H1 (cell line): ENCODE measurements at places on chromosomes 12 and 14.

DNA sequence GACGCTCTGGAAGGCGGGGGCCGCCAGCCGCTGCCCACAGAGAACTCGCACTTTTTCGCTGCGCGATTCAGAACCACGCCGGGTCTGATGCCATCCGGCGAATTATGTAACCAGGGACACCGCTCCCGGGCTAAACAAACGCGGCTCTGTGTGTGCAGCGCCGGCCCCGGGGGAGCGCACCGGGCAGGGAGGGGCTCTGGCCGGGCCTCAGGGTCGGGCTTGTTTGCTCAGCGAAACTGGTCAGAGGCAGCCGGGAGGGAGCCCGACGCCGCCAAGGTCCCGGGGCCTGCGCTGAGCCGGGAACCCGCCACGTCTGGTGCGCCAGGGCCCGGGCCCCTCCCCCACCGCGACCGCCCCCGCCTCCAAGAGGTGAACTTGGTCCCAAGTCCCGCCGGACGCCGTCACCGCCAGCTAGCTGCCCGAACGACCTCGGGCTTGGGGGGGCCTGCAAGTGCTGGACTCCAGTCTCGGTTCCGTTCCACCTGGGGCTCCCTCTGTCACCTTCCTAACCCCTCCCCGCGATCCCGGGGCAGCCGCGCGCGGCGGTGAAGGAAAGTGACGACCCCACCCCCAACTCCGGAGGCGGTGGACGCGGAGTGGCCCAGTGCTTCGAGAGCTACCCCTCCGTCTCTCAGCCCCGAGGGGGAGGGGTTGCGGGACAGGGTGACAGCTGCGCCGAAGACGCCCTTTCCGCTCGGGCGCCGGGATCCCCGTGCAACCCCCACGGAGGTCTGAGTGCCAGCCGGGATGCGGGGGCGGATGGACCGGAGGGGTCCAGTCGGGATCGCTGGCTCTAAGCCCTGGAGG, 848 bp downstream of the CTDSP2 start:
- no peak for DNase-seq

GRCh38 chr12:94803939-94804338, 153.6 kb upstream of the TMCC3 start:
- no peak for DNase-seq

DNA sequence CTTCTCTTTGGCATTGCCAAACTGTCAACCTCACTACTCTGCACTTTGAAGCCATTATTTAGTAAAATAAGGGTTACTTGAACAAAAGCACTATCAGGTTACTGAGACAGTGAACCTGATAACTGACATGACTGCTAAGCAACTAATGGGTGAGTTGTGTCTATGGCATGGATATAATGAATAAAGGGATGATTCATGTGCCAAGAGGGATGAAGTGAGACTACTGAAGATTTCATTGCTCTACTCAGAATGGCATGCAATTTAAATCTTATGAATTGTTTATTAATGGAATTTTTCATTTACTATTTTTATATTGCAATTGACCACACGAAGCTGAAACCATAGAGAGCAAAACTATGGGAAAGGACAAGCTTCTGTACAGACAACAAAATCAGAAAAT, 74.4 kb downstream of the CEP128 start:
- no peak for DNase-seq

DNA sequence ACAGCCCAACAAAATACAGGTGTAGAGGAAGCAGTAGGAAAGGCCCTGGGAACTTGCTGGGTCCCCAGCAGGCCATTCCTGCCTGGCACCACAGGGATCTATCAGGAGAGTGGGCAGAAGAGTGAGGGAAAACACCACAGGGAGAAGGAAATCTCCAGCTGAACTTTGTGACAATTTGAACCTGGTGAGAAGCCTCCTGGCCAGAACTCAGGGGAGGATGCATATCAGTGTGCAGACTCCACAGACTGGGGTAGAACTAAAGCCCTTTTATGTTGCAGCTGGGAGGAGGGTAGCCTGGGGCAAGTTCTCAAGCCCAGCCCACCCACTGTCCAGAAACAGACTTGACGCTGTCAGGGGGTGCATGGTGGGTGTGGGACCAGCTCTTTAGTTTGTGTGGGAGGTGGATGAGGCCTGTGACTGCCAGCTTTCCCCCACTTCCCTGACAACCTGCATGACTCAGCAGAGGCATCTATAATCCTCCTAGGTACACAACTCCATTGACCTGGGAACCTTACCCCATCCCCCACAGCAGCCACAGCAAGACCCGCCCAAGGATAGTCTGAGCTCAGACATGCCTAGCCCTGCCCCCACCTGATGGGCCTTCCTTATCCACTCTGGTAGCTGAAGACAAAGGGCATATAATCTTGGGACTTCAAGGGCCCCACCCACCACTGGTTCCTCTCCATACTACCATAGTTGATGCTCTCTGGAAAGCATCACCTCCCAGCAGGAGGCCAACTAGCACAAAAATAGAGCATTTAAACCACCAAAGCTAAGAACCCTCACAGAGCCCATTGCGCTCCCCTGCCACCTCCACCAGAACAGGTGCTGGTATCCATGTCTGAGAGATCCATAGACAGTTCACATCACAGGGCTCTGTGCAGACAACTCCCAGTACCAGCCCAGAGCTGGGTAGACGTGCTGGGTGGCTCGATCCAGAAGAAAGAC, 28.9 kb downstream of the PNN start:
- DNase-seq, result peak; percentile 9

DNA sequence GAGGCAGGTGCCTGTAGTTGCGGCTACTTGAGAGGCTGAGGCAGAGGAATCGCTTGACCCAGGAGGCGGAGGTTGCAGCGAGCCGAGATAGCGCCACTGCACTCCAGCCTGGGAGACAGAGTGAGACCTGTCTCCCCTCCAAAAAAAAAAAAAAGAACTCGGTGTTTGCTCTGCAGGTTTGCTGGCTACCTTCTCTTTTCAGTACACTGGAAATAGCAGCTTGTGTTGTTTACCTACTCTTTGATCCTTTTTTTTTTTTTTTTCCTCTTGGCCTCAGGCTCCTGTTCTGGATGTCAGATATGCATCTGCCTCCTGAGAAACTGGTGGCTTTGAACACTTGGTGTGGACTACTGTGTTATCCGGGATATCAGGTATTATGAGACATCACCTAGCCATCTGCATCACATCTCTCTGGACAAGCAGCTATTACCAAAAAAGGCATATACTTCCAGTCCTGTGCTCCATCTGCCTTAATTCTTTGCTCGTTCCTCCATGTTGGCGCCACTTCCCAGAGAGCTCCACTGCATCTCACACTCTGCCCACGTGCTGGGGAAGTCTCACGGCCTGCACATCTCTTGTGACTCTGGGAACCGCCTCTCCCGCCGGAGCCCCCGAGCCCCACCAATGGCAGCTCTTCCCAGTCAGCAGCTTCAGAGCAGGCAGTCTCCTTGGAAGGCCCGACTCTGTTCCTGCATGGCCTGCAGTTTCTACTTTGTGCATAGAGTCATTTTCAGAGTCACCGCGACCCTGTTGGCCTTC, 50.9 kb upstream of the TRAF3 start:
- DNase-seq, result no peak

- DNase-seq, result no peak
Measured at GRCh38 chr14:76773188-76773885, 12.1 kb downstream of the VASH1 start.

GRCh38 chr12:19430988-19431387, 8.3 kb upstream of the AEBP2 start:
- DNase-seq, result no peak

DNA sequence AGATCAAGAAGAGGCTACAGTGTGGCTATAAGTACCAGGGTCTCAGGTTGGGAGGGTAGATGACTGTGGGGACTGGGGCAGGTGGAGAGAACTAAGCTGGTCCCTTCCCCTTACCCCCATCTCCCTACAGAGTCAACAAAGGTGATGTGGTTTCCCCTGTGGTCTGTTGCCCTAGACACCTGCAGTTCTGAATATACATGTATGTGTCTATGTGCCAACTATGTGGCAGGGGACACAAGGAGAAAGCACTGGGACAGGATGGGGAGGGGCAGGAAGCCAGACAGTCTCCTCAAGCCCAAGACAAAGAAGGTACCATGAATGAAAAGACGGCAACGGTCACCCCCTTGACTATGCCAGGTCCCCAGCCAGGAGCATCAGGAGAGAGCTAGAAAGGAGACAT, 4.5 kb upstream of the HDAC7 start:
- no peak for DNase-seq

DNA sequence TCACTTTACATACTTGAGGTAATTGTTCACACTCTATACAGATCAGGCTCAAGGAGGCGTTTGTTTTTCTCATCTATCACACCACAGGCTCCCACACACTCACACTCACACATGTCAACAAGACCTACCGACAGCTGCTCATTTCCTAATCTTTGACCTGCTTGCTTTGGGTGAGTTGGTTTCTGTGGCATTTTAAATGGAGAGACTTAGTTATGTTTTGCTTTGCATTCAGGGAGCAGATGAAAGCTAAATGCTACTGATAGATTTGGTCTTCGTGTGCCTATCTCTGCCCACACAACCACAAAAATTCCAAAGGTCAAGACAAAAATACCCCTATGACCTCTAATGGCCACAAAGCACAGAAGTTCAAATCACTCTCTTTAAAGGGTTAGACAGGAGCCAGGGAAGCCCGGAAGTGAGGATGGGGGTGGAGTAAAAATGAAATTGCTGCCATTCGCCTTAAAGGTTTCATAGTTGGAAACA, 203.5 kb upstream of the G2E3 start:
- no peak for DNase-seq

DNA sequence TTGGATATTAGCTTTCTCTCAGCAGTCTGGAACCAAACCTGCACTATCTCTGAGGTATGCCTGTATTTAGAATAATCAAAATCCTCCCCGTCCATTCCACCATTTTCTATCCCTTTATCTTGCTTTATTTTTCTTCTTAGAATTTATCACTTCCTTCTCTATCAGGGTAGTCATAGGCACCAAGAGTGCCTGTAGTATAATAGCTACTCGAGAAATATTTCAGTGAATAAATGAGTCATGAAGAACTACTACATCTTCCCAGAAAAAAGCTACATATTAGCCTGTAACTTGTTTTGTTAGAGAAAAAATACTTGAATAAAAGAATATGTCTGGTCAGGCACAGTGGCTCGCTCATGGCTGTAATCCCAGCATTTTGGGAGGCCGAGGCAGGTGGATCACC, 4.3 kb downstream of the SLC2A14 start:
- no peak for DNase-seq

- no peak for DNase-seq
Measured at GRCh38 chr12:122437656-122438121, 15.2 kb upstream of the CLIP1 start.

GRCh38 chr12:75269209-75269608, 59.6 kb upstream of the KCNC2 start:
- no peak for DNase-seq

DNA sequence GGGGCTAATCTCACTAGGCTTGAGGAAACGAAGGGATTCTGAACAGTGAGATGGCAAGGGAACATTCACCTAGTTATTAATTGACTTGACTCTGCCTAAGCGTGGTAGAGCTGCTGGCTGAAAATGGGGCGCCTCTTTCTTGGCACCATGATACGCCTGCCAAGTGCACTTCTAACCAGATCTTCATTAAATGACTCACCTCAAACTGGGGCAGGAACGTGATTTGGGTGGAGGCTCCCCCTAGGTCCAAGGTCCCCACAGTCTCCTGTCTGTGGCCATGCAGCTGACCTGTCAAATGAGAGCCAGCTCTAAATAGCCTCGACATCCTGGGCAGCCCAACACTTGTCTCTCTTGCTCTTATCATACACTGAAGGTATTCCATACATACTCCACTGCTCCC, 26.0 kb downstream of the COQ6 start:
- DNase-seq, result no peak

- DNase-seq, result peak; percentile 28
Measured at GRCh38 chr14:99134516-99135046, 137.4 kb downstream of the BCL11B start.

GRCh38 chr12:94806617-94807016, 156.3 kb upstream of the TMCC3 start:
- no peak for DNase-seq

DNA sequence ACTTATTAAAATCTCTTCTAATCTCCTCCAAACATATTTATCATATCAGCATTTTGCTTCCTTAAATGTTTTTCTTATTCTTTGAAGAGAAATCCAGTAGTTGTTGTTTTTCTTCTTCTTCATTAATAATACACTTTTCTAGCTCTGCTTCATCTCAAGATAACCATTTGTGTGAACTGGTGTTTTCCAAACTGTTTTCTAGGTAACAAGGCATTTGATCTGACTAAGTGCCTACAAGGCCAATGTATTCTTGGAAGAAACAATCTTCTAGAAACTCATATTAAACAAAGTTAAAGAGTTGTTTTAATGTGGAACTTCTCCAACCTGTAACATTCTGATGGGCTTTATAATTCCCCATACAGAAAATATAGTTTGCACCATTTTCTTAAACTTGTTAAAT, 30.8 kb upstream of the IFNG start:
- no peak for DNase-seq

DNA sequence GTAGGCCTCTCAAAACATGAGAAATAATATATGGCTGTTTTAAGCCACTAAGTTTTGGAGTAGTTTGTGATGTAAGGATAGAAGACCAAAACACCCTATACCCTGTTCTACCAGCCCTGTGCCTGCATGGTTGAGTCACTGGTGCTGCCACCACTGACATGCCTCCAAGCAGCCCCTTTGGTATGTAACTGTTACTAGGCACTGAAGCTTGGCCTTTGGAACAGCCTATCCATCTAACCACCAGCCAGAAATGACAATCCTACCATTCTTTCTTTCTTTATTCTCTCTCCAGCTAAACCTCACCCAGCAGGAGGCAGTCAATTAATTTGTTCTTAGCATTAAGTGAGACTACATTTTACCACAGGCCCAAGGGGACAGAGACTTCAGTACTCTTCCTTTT, 240.3 kb downstream of the MSRB3 start:
- DNase-seq, result no peak

- DNase-seq, result no peak
Measured at GRCh38 chr14:95137804-95138167, 19.5 kb downstream of the DICER1 start.

GRCh38 chr14:70955543-70956480, 48.6 kb downstream of the PCNX1 start:
- DNase-seq, result no peak

GRCh38 chr14:29271669-29272068, 505.1 kb downstream of the FOXG1 start:
- DNase-seq, result no peak

- no peak for DNase-seq
Measured at GRCh38 chr12:107736914-107737313, 24.0 kb downstream of the PRDM4 start.

DNA sequence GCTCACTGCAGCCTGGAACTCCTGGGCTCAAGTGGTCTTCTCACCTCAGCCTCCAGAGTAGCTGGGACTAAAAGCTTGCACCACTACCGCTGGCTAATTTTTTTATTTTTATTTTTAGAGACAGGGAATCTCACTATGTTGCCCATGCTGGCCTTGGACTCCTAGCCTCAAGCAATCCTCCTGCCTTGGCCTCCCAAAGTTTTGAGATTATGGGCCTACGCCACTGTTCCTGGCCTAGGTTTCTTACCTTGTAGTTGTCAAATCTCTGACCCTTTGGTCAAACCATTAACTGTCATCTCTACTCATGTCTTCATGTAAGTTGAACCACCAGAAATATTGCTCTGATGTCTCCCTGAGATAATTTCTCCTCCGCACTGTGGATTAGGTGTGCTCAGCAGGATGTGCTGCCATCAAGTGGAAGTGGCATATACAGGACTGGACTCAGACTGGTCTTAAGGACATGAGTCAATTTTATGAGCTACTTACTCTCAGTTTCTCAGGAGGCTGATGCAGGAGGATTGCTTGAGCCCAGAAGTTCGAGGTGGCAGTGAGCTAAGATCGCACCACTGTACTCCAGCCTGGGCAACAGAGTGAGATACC, 28.5 kb downstream of the ACTR6 start:
- no peak for DNase-seq
